ENCODE measurements at places on chromosomes 1 and 21. TPM values are rescaled to one million over a fixed set of nuclear protein-coding genes. Genes with fewer than 3 reads are reported as not detected.

DNA sequence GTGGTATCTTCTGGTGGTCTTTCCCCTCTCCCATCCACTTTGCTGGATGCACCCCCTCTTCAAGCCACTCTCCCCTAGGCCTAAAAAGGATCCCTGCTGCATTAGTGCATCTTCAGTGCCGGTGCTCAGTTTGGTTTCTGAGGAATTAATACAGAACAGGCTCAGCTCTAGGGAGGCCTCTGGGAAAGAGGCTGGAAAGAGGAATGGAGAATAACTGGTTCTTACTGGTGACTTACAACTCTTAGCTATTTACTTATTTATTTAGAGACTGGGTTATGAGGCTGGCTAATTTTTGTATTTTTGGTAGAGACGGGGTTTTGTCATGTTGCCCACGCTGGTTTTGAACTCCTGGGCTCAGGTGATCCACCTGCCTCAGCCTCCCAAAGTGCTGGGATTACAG is 19.0 kb downstream of the MFN2 start:
- H3K27me3 ChIP-seq: no peaks in the 10 kb centered on the region
- no peak overlapping the region for H3K4me3 ChIP-seq
- no peak for DNase-seq
- H3K36me3 ChIP-seq: peaks cover 20% of the 10 kb centered on the region

DNA sequence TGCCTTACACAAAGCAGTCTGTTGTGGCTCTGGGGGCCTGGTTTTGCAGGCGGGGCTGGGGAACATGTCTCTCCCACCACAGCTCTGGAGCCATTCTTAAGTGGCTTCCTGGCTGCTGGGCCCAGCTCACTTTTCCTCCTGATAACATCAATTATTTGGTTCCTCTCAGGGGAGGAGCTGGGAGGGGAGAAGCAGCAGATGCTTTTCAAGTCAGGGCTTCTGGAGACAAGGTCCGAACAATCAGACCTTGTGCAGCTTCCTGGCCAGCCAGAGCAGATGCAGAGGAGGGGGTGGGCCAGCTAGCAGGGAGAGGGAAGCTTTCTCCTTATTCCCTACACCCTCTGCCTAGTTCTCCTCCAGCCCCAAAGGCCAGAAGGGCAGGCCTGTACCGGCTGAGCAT is 3.7 kb upstream of the PAQR6 start:
- no peak for DNase-seq
- peaks cover 23% of the 10 kb centered on the region for H3K36me3 ChIP-seq
- H3K4me3 ChIP-seq: no peak overlapping the region
- peaks cover 4% of the 10 kb centered on the region for H3K4me1 ChIP-seq
- H3K27ac ChIP-seq: no peak overlapping the region

Gene SHISAL2A
- 0.38 TPM for total RNA-seq

- H3K36me3 ChIP-seq: peaks cover 3% of the 10 kb centered on the region
- no peak for DNase-seq
- no peaks in the 10 kb centered on the region for H3K27me3 ChIP-seq
- H3K27ac ChIP-seq: peak overlapping the region; percentile 29
- peaks cover 5% of the 10 kb centered on the region for H3K4me1 ChIP-seq
- no peak overlapping the region for H3K4me3 ChIP-seq
Measured at GRCh38 chr1:20964540-20965484, 177.7 kb upstream of the HP1BP3 start.

Gene TAS1R1
- total RNA-seq: not detected

Gene OPRD1
- total RNA-seq: 0.67 TPM

Gene TBX15
- total RNA-seq: not detected

DNA sequence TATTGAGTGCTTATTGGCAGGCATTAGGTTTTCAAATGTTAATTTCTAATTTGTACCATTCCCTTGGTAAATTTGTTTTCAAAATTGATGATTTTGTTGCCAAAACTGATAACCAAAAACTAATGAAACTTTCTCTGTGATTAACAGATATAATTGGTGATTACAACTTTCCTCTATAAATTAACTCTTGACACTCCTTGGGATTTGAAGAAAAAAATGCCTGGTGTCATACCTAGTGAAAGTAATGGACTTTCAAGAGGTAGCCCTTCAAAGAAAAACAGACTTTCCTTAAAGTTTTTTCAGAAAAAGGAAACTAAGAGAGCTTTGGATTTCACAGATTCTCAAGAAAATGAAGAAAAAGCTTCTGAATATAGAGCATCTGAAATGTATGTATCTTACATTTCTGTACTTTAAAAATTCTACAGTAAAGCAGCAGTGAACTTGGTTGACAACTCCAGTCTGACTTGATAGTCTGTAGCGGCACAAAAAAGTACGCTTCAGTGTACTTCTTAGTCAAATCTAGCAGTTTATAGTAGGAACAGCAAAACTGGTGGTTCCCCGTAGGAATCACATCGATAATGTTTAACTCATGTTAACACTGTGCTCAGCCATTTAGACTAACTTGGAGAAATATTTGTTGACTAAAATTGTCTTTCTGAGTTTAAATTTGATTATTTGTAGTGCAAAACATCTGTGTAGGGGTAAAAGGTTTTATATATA is 3.0 kb downstream of the USP1 start:
- peaks cover 10% of the 10 kb centered on the region for H3K36me3 ChIP-seq
- H3K4me1 ChIP-seq: peaks cover 20% of the 10 kb centered on the region
- H3K4me3 ChIP-seq: peak overlapping the region; percentile 29

Gene SLC25A34
- total RNA-seq: 6.0 TPM

DNA sequence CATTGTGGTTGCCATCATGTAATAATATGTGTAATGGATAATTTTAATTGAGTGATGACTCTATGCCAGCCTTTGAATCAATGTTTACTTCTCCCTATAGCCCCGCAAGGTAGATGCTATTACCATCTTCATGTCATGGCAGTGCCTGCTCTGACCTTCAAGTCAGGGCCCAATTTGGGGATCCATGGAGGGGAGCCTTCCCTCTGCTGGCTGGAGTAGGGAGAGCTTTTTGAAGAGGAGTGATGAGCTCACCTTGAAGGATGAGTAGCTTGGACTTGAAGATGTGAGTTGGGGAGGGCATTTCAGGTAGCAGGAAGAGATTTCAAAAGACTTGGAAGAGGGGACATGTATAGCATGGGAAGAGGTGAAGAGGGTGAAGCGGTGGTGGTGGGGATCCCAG is 189.2 kb downstream of the FOXD2 start:
- no peak overlapping the region for H3K4me3 ChIP-seq
- H3K27me3 ChIP-seq: peaks cover 70% of the 10 kb centered on the region
- H3K36me3 ChIP-seq: no peaks in the 10 kb centered on the region
- H3K4me1 ChIP-seq: peaks cover 12% of the 10 kb centered on the region
- H3K27ac ChIP-seq: no peak overlapping the region

GRCh38 chr1:232423591-232423990 is 206.3 kb downstream of the SIPA1L2 start:
- H3K36me3 ChIP-seq: peaks cover 39% of the 10 kb centered on the region
- H3K4me3 ChIP-seq: no peak overlapping the region
- no peaks in the 10 kb centered on the region for H3K27me3 ChIP-seq
- H3K27ac ChIP-seq: peak overlapping the region; percentile 49
- DNase-seq: no peak
- H3K4me1 ChIP-seq: peaks cover 7% of the 10 kb centered on the region

DNA sequence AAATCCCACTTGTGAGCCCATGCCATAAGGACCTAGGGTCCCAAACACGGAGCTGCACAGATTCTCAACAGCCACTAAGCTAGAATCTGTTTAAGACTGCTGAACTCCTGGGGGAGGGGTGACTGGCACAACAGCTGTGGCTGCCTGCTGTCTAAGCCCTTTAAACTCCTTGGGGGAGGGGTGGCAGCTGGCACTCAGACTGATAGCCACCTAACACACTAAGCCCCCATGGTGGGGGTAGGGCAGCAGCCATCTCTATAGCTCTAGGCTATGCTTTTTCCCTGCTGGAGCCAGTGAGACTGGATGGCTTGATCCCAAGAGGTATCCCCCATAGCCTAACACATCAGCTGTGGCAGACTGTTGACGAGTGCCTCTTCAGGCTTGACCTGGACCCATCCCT is 73.3 kb upstream of the FMO3 start:
- H3K4me3 ChIP-seq: no peak overlapping the region
- H3K36me3 ChIP-seq: no peaks in the 10 kb centered on the region
- peaks cover 7% of the 10 kb centered on the region for H3K4me1 ChIP-seq

GRCh38 chr1:229409616-229410369 is 24.1 kb downstream of the ACTA1 start:
- H3K27me3 ChIP-seq: peaks cover 38% of the 10 kb centered on the region
- no peaks in the 10 kb centered on the region for H3K36me3 ChIP-seq
- peaks cover 27% of the 10 kb centered on the region for H3K4me1 ChIP-seq
- H3K27ac ChIP-seq: peak overlapping the region; percentile 24
- no peak overlapping the region for H3K4me3 ChIP-seq

GRCh38 chr1:54153535-54154439 is 987 bp upstream of the CDCP2 start:
- no peak for DNase-seq
- no peak overlapping the region for H3K4me3 ChIP-seq
- H3K4me1 ChIP-seq: no peaks in the 10 kb centered on the region
- no peak overlapping the region for H3K27ac ChIP-seq
- no peaks in the 10 kb centered on the region for H3K36me3 ChIP-seq

Gene OR2L5
- total RNA-seq: not detected

Gene CELA3B
- total RNA-seq: not detected

- DNase-seq: no peak
- no peak overlapping the region for H3K27ac ChIP-seq
- H3K27me3 ChIP-seq: peaks cover 3% of the 10 kb centered on the region
- no peak overlapping the region for H3K4me3 ChIP-seq
- peaks cover 7% of the 10 kb centered on the region for H3K4me1 ChIP-seq
Measured at GRCh38 chr1:19940486-19941205, 17.2 kb upstream of the PLA2G2E start.

Gene ADAMTS1
- 11.6 TPM for total RNA-seq

DNA sequence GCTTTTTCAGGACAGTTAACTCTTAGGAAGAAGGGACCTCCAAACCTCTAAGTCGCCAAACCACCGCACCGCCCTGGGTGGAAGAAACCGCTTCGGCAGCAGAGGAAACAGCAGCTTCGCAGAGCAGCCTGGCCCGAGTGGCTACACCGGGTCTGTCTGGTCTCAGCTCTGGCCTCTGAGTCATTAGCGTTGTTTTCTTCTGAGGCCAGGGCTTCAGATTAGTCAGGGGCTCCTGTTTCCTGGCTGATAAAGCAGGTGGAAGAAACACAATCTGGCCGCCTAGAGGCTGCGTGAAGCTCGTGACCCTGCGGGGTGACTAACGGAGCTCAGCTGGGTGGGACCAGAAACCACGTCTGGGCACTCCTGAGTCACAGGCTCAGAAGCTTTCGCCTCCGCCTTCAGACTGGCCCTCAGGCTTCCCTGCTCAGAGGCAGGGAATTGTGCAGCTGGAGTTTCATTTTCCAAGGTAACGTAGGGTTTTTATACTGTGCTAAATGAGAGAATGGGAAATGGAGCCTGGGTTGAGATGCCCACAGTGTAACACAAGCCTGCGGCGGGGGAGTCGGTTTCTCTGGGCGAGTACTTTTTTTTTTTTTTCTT is 44.9 kb downstream of the CHAF1B start:
- H3K27me3 ChIP-seq: no peaks in the 10 kb centered on the region
- H3K27ac ChIP-seq: peak overlapping the region; percentile 98
- no peak overlapping the region for H3K4me3 ChIP-seq
- peak; percentile 51 for DNase-seq

Gene SLC26A9
- total RNA-seq: 2.9 TPM

Gene KRTAP13-4
- not detected for total RNA-seq

Gene TSPEAR
- not detected for total RNA-seq

Gene VASH2
- 15.8 TPM for total RNA-seq

DNA sequence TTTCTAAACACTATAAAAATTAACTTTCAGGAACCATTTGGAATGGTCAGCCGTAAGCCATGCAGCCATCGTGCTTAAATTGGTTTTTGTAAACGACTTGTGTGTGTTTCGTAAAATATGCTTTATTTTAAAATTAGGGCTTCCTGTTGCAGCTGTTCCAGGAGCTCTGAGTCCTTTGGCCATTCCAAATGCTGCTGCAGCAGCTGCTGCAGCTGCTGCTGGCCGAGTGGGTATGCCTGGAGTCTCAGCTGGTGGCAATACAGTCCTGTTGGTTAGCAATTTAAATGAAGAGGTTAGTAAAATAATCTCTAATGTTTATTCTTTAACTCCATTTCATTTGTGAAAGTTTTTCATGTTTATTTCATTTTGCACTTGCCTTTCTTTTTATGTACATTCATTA is 83.1 kb downstream of the PTBP2 start:
- no peaks in the 10 kb centered on the region for H3K27me3 ChIP-seq
- H3K4me1 ChIP-seq: no peaks in the 10 kb centered on the region
- peaks cover 31% of the 10 kb centered on the region for H3K36me3 ChIP-seq
- no peak for DNase-seq
- no peak overlapping the region for H3K27ac ChIP-seq
- no peak overlapping the region for H3K4me3 ChIP-seq

Gene SHISA4
- 6.6 TPM for total RNA-seq

DNA sequence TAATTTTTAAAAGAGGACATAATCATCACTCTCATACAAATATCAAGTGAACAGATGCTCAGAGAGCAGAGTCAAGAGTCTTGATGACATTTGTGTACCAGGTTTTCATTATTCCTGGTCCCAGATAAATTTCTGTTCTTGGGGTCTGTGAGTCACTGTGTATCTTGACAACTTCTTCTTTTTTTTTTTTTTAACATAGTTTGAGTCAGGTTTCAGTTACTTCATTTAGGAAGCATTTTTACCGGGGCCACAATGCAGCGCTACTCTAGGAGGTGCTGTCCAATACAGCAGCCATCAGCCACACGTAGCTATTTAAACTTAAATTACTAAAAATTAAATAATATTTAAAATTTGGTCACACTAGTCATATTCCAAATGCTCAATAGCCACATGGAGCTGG is 188.1 kb upstream of the SAMSN1 start:
- H3K4me3 ChIP-seq: no peak overlapping the region
- DNase-seq: no peak
- H3K27me3 ChIP-seq: no peaks in the 10 kb centered on the region

Gene TRAF3IP3
- not detected for total RNA-seq

GRCh38 chr1:31407029-31407626 is 5.9 kb upstream of the SERINC2 start:
- no peak overlapping the region for H3K27ac ChIP-seq
- no peak overlapping the region for H3K4me3 ChIP-seq

- H3K4me1 ChIP-seq: no peaks in the 10 kb centered on the region
- H3K36me3 ChIP-seq: peaks cover 3% of the 10 kb centered on the region
- H3K27me3 ChIP-seq: peaks cover 17% of the 10 kb centered on the region
- no peak for DNase-seq
- no peak overlapping the region for H3K4me3 ChIP-seq
- no peak overlapping the region for H3K27ac ChIP-seq
Measured at GRCh38 chr1:24886241-24886640, 43.8 kb downstream of the RUNX3 start.

Gene OR2T11
- total RNA-seq: not detected

GRCh38 chr1:170126696-170127095 is 19.1 kb upstream of the NTMT2 start:
- H3K36me3 ChIP-seq: no peaks in the 10 kb centered on the region
- DNase-seq: no peak
- no peaks in the 10 kb centered on the region for H3K27me3 ChIP-seq
- H3K4me3 ChIP-seq: no peak overlapping the region

- H3K27me3 ChIP-seq: no peaks in the 10 kb centered on the region
- H3K27ac ChIP-seq: no peak overlapping the region
- H3K4me3 ChIP-seq: no peak overlapping the region
- H3K4me1 ChIP-seq: no peaks in the 10 kb centered on the region
Measured at GRCh38 chr1:245915406-245915805, 591.7 kb downstream of the SMYD3 start.

GRCh38 chr1:235397733-235398132 is 30.5 kb downstream of the TBCE start:
- no peaks in the 10 kb centered on the region for H3K27me3 ChIP-seq
- peaks cover 6% of the 10 kb centered on the region for H3K36me3 ChIP-seq
- DNase-seq: no peak
